ENCODE measurements at places on chromosomes 5 and 9.

- DNase-seq = peak; percentile 84
Observed at GRCh38 chr5:154486427-154486866, 8.4 kb upstream of the HAND1 start.

- no peak for DNase-seq
Observed at GRCh38 chr9:126439402-126439765, 112.8 kb downstream of the MVB12B start.

GRCh38 chr5:96868603-96869371, 7.5 kb upstream of the ERAP2 start:
- no peak for DNase-seq

GRCh38 chr9:36190388-36191289, at the start of gene CLTA:
Gene CLTA (plus strand): TSS chr9:36190921. CDS start chr9:36191057, 136 bp downstream.
- DNase-seq = peak; percentile 72

DNA sequence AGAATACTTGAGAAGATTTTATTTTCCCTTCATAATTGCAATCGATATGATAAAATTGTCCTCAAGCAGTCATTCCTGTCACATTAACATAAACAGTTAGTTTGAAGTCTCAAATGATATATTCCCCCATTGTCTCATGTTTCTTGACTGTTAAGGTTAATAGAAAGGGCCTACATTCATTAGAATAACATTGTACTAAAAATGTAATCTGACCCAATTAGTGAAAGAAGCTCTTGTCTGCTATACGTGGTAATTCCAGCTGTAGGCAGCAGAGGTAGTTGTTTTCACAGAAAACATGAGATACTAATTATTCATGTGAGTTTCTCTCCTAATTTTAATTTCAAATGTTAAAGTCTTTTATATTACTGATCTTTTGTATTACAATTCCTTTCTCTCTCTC, 25.9 kb upstream of the AP3B1 start:
- no peak for DNase-seq

- DNase-seq = no peak
Observed at GRCh38 chr5:64929833-64930232, 161.1 kb downstream of the CWC27 start.

DNA sequence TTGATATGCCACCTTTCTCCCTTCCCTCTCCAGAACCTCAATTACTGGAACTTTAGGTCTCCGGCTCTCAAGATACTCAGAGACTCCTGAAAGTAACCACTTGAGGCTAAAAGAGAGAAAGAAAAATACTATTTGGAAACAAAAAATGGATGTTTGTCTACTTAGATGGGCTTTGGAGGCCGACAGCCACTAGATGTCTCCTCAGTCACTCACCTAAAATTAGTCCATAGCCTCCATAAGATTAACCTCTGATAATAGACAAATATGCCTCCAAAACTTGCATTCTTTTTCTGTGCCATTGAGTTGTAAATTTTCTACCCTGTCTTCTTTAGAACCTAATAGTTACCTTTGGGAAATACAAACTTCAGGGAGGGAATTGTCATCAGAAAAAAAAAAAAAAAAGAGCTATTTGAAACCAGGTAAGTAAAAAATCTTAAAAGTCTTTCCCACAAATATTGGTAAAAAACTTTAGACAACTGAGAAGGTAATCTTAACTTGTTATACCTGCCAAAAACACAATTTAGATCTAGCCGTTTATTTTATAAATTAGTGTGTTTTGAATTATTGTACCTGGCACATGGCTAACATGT, 11.2 kb upstream of the PCDH1 start:
- DNase-seq = no peak

- DNase-seq = no peak
Observed at GRCh38 chr5:74310386-74310785, 330.1 kb downstream of the ENC1 start.

GRCh38 chr9:10014889-10015288, 597.9 kb downstream of the PTPRD start:
- peak; percentile 40 for DNase-seq

- DNase-seq = no peak
Observed at GRCh38 chr9:136138566-136138965, 19.9 kb upstream of the TMEM250 start.

GRCh38 chr9:76634356-76635054, 129.7 kb upstream of the PCA3 start:
- no peak for DNase-seq

DNA sequence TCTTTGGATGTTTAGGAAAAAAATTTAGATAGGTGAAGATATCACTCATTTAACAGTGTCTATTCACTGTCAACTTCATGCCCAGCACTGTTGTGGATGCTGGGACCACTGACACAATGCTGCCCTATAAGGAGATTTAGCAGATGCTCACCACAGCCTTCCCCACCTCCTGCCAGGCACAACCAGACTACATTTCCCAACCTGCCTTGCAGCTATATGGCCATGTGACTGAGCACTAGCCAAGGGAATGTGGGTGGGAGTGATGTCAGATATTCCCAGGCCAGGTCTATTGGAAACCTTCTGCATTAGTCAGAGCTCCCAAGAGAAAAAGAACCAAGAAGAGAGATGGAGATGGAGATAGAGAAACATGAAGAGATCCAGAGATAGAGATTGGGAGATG, 302.6 kb upstream of the TAS2R1 start:
- no peak for DNase-seq

Measured in NCI-H187 (cell line).